Muscle of leg (tissue), 16 donors: ENCODE measurements at places on chromosomes 7 and 10.
A peak's percentile ranks its signal among the peaks of the same experiment; 100 is the strongest.

GRCh38 chr7:27346531-27347275, 104.1 kb downstream of the EVX1 start:
- DNase-seq, result peak; percentile 67

GRCh38 chr7:104552102-104552501, 223.7 kb downstream of the LHFPL3 start:
- peak; percentile 14 for DNase-seq

DNA sequence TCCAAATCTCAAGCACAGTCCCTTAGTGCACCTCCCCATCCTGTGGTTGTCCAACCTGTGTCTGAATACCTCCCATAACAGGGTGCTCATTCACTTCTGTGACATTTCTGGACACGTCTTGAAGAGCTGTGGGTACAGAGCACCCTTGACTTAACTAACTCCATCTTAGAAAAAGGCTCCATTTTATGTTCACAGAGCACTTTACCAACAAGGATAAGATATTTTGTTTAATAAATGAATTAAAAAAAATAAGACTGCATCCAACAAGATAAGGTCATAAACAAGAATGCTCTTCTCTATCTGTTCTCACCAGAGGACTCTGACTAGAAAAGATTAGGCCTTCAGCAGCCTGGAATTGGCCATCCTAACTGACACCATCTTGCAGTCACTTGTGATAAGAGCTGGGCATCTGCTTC, 335.2 kb upstream of the ZNF32 start:
- DNase-seq, result no peak

- no peak for DNase-seq
These were observed 106.5 kb downstream of the EPC1 start for GRCh38 chr10:32240471-32240870.

DNA sequence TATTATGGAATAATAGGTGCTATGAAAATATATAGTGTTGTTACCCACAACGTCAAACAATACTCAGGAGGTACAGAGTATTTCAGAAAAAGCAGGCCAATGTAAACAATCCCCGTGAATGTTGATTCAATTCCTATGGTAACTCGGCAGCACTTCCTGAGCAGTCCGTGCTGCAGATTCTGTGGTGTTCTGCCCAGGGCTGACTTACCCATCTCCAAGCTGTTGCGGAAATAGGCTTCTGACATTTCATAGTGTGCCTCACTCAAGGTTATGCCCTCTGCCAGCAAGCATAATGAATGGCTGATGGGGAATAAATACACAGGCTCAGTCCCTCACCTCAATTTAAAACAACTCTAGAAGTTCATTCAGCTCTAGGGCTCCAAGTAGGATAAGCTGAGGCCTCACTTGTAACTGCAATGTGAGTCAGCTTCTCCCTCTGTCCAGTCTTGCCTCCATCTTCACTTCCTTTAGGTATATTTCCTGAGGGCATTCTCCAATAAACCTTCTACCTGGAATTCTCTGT, 177.6 kb downstream of the GNAI1 start:
- peak; percentile 88 for DNase-seq

- no peak for DNase-seq
These were observed 420.5 kb upstream of the FOXK1 start for GRCh38 chr7:4261601-4261960.

GRCh38 chr10:107618504-107618994, 454.0 kb upstream of the SORCS1 start:
- DNase-seq, result no peak

GRCh38 chr10:14374745-14375445, 44.2 kb upstream of the FRMD4A start:
- no peak for DNase-seq

DNA sequence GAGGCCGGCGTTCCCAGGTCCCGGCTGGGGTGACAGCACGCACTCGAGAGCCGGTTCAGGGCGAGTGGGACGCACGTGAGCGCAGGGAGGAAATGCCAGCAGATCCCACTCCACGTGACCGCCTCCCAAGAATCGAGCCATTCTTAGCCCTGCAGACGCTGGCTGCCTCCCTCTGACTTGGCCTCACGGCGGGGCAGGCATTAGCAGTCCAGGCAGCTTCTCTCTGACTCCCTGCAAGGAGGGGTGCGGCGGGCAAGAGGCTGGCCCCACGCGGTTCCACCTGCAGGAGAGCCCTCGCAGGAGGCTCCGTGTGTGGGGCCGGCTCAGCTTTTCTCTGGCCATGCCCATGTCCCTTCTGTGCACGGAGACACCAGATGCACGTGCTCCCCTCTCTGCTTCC, 10.1 kb downstream of the GPR146 start:
- no peak for DNase-seq

DNA sequence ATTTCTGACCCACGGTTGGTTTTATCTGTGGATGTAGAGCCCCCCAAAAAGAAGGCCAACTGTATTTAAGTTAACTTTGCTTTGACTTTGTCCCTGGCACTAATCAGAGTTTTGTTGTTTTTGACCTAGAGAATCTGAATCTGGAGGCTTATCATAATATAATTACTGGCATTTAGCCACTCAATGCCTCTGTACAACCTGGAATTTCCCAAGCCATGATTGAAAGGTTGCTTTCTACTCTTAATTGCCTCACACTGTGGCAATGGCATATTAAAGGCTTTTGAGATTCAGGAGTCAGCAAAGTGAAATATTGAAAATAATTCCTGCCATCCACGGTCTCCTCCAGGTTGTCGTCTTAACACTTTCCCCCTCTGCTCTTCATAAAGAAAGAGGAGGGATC, 205.2 kb upstream of the GHITM start:
- DNase-seq, result no peak

DNA sequence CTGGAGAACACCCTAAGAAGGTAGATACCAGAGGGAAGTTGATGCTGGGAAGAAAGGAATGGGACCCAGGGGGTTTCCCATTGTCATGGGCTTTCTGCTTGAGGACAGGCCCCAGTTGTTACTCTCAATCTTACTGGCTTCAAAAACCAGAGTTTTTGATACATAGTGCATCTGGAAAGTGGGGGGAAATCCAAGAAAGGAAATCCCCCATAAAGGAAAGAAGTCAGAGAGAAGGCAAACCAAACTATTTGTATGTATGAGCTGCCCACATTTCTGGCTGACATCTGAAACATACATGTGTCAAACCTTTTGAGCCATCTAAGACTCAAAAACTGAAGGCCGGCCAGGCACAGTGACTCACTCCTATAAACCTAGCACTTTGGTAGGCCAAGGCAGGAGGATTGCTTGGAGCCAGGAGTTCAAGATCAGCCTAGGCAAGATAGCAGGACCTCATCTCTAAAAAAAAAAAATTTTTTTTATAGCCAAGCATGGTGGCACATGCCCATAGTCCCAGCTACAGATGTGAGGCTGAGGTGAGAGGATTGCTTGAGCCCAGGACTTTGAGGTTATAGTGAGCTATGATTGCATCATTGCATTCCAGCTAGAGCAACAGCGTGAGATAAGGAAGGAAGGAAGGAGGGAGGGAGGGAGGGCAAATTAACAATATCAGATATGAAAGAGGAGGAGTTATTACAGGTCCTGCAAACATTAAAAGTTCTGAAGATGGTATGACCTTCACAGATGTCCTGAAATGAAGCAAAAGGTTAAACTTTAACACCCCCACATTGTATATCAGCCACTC, 6.7 kb upstream of the COA1 start:
- no peak for DNase-seq

DNA sequence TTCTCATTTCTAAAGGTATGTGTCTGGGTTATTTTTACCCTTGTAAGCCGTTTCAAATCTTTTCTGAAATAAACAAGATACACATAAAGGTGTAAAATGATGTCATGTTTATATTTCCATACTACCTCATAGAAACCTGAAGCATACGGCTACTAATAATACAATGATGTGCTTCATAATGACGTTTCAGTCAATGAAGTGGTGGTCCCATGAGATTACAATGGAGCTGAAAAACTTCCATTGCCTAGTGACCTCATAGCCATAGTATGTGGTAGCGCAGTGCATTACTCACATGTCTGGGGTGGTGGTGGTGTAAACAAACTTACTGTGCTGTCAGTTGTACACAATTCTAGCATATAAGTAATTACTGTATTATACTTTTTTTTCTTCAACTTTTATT, 24.9 kb downstream of the EPDR1 start:
- DNase-seq, result peak; percentile 21

GRCh38 chr7:35726654-35727053, 31.7 kb upstream of the HERPUD2 start:
- no peak for DNase-seq

GRCh38 chr7:75614401-75614800, 122.3 kb downstream of the SPDYE5 start:
- no peak for DNase-seq

DNA sequence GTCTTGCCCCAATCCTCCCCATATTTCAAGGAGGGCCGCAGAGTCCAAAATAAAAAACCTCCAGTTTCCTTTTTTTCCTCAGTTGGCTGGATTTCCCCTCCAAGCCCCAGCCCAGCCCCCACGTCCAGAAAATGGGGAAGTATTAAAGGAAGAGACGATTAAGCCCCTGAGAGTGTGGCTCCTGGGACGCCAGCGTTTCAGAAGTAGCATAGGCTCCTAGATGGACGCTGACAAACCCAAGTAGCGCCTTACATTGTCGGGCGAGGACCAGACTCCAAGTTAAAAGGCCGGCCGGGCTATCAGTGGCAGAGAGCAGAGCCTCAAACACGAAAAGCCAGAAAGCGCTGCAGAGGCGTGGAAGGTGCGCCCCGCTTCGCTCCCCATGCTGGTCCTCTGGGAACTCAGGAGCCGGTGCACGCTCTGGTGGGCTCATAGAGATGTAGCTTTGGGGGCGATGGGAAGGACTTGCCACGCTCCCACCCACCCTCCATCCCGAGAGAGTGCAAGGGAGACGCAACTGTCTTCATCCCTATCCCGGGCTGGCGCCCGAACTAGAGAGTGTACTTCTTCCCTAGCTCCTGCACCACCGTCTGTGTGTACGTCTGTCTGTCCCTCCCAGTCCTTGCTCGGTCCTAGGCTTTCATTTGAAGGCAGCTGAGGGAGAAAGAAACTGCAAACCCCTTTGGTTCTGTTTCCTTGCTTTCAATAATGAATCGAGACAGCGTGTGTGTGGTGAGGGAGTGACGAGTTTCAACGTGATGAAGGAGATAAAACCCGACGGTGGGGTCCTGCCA, 6.3 kb upstream of the EMX2 start:
- DNase-seq, result no peak

DNA sequence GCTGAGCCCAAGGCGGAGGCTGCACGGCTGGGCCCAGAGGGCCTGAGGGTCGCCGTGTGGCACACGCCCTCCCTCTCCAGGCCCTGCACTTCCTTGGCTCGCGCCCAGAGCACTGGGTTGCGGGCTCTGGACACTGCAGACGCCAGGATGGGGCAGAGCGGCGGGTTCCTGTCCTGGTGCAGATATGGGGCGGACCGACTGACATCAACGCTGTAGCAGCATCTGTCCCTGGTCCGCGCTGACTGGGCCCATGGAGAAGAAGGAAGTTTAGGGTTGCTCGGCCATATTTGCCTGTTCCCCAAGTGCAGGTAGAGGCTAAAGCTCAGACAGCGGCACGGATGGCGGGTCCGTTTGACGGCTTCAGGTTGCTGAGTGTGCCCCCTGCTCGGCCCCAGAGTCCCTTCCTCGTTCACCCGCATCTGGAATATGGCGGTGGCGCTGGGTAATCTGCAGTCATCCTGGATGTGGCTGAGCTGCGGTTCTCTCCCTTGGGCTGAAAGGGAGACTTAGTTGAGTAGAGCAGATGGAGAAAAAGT, 116.1 kb downstream of the OR13A1 start:
- no peak for DNase-seq

- no peak for DNase-seq
These were observed 22.3 kb downstream of the CNPY1 start for GRCh38 chr7:155524018-155524556.

DNA sequence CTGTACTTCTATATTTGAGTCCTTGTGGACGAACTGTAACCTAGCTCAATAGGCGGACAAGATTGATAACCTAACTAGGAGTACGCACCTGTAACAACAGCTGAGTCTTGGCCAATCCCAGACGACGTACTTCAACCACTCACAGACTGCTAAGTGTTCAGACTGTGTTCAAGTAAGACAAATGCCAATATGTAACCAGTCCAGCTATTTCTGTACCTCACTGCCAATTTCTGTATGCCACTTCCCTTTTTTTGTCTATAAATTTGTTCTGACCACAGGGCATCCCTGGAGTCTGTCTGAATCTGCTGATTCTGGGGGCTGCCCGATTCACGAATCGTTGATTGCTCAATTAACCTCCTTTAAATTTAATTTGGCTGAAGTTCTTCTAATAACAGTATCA, 32.2 kb downstream of the HACD1 start:
- no peak for DNase-seq

DNA sequence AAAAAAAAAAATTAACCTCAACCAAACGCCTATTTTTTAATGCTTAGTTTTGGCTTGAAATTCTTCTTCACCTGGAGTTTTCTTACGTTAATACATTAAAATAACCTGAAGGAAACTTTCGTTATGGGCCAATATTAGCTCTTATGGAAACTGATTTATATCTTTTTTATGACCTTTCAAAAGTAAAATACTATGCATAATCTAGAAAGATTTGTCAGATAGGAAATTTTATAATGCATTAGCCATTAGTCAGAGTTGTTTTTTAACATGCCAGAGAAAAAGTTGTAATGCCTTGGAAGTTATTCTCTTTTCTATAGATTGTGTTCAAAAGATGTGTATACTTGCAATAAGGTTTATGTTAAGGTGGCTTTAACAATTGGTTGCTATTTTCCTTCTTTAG, 34.3 kb upstream of the ARL4A start:
- no peak for DNase-seq

- peak; percentile 76 for DNase-seq
These were observed 1.8 kb upstream of the PDGFA start for GRCh38 chr7:521221-522070.

DNA sequence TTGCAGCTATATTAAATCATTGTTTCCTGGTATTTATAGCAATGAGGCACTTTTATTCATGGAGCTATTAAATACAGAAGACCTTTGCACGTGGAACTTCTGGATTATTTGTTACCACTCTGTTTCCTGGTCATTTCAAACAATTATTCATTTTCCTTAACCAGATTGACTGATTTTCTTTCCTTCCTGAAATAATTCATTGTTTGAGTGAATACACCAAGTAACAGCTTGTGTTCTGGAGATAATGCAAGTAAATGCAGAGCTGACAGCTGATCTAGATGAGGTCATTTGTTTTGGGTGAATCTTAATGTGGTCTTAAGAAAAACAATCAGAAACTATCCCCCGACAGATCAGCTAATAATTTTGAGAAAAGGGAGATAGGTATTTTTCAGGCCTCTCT, 497.7 kb downstream of the KIF20B start:
- peak; percentile 5 for DNase-seq

DNA sequence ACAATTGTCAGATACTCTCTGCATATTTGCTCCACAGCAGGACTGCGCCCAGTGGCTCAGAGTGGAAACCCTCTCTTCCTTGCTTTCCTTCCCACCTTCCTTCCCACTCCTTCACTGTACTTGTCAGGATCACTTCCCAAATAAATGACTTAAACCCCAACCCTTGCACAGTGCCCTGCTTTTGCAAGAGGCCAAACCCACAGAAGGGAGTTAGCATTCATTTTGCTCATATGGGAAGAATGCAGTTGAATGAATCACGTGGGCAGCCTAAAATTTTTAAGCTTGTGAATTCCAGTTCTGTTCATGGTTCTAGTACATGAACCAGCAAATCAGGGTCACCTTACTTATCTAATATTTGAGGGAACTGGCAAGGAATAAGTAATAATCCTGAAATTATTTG, 47.7 kb upstream of the SFMBT2 start:
- no peak for DNase-seq
